Brain (organoid and tissue), 16 donors: ENCODE measurements at places on chromosomes 2 and 18.
A peak's percentile ranks its signal among the peaks of the same experiment; 100 is the strongest.

DNA sequence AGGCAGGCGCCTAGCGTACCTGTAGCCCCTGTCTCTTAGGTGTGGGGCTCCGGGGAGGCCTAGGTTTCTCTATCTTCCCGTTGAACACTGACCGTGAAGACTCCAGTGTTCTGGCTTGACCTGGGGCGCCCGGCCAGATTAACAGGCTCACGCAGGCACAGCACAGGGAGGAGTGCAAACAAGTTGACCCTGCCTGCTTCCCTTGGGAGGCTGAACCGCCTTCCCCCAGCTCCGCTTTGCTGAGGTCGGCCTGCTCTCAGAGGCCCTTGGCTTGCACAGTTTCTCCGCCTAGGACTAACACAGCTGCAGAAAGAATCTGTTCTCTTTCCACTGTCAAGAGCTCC is 567 bp downstream of the PCYOX1 start:
- no peak for DNase-seq

- no peak for DNase-seq
Observed at GRCh38 chr2:14910654-14911053, 278.1 kb downstream of the LRATD1 start.

DNA sequence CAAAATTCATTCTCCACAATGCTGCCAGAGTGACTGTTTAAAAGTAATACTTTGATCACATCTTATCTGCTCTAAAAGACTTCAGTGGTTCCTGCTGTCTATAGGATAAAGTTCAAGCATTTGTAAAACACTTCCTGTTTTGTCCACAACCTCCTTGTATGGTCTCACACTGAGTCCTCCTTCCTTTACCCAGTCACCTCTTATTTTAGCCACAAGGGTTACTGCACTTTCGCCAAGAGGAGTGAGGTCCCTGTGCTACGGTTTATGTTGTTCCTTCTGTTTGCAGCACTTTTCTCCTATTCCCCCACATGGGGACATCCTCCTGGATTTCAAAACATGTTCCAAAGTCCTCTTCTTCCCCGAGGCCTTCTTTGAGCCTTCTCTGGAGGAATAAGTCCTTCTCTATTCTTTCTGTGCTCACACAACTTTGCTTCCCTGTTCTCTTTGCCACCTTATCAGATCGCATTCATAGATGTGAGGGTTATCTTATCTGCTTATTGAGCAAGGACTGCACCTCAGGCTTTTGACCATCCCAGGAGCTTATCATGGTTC is 112.2 kb upstream of the NABP1 start:
- no peak for DNase-seq

GRCh38 chr2:181780047-181780651 is 99.8 kb upstream of the NEUROD1 start:
- peak; percentile 11 for DNase-seq

- no peak for DNase-seq
Observed at GRCh38 chr2:203678971-203679370, 27.5 kb upstream of the CD28 start.

GRCh38 chr18:8750954-8751415 is 45.6 kb downstream of the MTCL1 start:
- DNase-seq, result no peak

GRCh38 chr18:21900605-21901352 is 160.2 kb downstream of the MIB1 start:
- DNase-seq, result no peak

DNA sequence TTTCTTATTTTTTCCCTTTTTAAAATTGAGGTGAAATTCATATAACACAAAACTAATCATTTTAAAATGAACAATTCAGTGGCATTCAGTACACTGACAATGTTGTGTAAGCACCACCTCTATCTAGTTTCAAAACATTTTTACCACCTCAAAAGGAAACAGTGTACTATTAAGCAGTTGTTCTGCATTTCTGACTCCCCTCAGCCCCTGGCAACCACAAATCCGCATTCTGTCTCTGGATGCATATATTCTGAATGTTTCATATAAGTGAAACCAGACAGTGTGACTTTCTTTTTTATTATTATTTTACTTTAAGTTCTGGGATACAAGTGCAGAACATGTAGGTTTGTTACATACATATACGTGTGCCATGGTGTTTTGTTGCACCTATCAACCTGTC is 19.2 kb upstream of the TANK start:
- no peak for DNase-seq

GRCh38 chr2:166240387-166241313 is 112.8 kb upstream of the SCN1A start:
- no peak for DNase-seq

DNA sequence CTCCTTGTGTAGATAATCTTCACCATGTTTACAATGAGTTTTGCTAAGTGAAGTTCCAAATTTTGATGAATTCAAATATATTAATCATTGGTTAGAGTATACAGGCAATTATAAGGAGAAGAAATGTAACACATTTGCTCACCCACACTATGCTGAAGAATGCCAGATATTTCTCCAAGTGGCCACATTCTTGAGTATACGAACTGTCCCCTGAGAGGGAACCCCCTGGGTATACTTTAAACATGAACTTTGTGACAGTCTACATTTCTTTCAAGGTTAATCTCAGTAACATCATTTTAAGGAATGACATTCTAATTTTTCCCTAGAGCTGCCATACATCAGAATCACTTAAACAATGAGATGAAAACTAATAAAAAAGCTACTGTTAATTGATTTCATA is 39.8 kb upstream of the CDKL4 start:
- DNase-seq, result no peak
